ENCODE measurements at places on chromosomes 3 and 15.
A peak's percentile ranks its signal among the peaks of the same experiment; 100 is the strongest.

- DNase-seq = no peak
These were observed 62.7 kb upstream of the OSTN start for GRCh38 chr3:191136347-191136746.

- DNase-seq = no peak
These were observed 30.9 kb upstream of the SNRPA1 start for GRCh38 chr15:101326026-101326315.

GRCh38 chr3:162945626-162946025 lies 1449.0 kb downstream of the OTOL1 start:
- DNase-seq = no peak

GRCh38 chr15:70501849-70502248 lies 261.5 kb downstream of the UACA start:
- DNase-seq = no peak

- DNase-seq = no peak
These were observed 28.6 kb downstream of the IL5RA start for GRCh38 chr3:3081381-3082233.

GRCh38 chr3:43468133-43468532 lies 153.7 kb downstream of the ANO10 start:
- no peak for DNase-seq

- no peak for DNase-seq
These were observed 8.6 kb upstream of the TRIM59 start for GRCh38 chr3:160458151-160458550.

DNA sequence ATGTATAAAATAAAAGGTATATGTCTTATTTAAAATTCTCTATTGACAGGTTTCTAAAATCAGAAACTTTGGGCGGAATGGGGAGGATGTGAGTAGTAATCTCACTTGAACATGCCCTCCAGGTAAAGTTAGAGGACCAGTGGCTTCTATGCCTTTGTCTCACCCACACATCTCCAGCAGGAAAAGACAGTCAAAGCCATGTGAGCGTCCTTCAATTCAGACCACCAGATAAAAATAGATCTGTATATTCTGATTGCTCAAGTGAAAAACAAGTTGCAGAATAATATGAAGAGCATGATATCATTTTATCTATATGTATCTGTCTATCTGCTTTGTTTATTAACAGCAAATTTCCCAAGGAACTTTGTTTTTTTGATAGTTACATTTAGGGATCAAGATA lies 152.2 kb downstream of the TMCO5A start:
- no peak for DNase-seq

DNA sequence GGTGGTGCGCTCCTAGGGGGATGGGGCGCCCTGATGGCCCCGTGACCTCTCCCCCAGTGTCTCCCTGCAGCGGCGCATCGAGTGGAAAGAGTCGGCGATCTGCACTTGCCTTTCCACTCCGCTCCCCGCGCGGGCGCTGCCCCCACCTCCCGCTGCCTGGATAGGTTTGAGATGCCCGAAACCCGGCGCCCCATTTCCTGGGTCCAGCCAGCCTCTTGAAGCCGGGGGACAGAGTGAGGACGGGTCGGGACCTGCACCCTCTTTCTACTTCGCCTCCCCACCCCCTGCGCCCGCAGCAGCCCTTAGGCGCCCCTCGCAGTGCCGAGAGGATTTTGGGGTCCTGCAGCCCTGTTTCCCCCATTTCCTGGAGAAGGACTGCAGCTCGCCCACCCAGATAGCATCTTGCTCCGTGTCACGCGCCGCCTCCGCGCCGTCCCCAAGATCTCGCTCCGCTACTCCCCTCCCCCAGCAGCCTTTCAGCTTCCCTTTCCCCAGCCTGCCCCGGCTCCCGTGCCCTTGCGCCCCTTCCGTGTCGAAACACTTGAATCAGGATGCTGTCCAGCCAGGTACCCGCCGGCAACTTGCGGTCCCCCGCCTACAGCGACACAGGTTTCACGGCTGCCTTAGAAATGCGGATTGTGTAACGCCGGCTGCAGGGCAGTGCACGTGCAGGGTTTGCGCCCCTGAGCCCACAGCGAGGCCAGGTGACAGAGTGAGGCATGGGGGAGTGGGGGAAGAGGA lies 519 bp downstream of the ABHD6 start:
- DNase-seq = no peak

GRCh38 chr3:195736866-195737490 lies 16.2 kb downstream of the MUC20 start:
- no peak for DNase-seq

DNA sequence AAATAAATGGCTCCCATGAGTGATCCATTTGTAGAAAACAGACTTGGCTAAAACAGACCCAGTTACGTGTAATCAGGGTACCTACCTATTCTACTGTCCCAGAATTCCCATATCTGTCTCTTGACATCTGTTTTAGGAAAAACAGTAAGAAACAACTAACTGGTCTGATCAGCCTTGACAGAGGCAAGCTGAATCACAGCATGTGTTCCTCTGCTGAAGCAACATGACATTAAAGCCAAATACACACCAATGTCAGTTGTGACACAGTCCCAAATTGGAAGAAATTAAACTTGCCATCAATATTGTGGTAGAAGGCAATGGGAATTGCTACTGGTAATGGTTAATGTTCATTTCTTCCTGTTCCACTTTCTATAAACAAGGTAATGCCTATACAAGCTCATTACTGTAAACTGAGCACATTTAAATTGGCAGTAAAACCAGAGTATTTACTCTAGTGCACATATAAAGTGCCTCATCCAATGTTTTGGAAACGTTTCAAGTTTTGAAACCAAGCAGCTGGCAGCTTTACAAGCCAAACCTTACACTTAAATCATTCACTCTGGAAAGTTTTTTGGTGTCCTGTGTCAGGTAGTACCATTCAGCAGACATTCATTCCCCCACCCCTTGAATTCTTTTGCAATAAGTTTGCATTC lies 27.0 kb downstream of the ALDH1A2 start:
- no peak for DNase-seq

GRCh38 chr3:182533394-182533793 lies 259.9 kb upstream of the ATP11B start:
- peak; percentile 61 for DNase-seq

DNA sequence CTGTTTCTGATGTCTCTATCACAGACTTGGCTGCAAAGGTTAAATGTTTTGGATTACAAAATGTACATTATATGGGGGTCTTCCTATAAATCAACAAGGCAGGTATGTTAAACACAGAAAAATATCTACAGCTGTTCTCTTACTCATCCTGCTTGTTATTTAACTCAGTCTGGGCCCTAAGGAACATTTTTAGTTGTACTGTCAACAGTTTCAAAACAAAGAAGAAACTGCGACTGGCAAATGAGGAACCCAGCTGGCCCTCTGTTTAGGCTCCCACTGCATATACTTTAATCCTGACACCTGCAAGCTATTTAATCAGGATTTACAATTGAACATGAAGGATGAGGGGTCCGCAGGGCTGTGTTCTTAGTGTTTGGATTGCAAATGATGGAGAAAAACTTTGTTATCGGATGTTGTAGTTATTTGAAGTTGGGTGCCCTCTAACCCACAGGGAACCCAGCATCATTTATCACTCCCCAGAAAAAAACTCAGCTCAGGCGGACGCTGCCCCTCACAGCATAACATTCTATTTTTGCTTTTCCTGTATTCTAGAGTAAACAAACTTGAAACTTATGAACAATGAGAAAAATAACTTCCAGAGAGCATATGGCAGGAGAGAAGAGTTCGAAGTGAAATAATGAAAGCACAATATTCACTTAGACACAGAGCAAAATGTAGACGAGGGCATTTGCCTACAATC lies 91.2 kb downstream of the POLR2M start:
- no peak for DNase-seq

DNA sequence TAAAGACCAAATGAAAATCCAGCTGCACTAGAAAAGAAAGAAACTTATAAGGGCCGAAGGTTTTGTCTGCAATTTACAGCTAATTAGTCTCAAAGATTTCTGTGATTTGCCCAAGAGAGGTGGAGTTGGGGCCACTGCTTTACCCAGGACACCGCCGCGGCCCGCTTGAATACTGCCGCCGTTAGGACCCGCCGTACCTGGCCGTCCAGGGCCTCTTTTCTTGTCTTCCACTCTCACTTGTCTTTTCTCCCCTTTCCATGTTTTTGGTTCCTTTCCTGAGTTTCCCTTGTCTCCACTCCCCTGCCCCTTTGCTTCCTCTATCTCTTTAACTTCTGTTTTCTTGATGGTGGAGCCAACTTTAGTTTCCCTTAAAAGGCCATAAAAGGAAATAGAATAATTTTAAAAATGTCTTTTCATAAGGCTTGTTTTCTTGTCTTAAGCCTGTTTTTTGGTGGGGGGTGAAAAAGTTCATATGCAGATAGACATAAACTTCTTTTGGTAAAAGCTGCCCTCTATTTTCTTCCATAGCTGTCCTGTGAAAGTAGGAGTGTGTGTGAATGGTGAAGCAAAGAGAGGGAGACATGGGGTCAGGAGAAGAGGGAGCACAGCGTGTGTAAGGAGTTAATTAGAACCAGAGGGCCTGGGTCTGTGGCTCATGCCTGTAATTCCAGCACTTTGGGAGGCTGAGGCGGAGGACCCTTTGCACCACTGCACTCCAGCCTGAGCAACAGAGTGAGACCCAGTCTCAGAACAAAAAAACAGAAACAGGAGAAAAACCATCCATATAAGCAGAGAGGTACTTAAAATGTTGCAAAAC lies 16.0 kb upstream of the CCNL1 start:
- no peak for DNase-seq

DNA sequence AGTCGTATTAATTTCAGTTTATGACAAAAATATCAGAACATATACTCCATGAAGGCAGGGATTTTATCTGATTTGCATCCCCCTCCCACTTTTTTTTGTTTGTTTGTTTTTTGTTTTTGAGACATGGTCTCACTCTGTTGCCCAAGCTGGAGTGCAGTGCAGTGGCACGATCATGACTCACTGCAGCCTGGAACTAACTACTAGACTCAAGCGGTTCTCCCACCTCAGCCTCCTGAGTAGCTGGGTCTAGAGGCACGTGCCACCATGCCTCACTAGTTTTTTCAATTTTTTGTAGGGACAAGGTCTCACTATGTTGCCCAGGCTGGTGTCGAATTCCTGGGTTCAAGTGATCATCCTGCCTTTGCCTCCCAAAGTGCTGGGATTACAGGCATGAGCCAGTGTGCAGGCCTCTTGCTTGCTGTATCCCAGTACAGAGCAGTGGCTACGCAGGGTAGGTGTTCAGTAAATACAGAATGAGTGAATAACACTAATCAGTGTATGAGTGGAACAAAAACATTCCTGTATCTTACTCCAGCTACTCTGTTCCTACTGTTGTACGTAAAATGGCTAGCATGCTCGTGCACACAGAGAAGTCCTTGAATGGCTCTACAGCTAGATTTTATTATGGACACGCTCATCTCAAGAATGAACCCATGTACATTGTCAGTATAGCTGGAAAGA lies 272.4 kb downstream of the FOXP1 start:
- DNase-seq = no peak

- DNase-seq = no peak
These were observed 10.2 kb upstream of the GCSAM start for GRCh38 chr3:112143251-112143650.

GRCh38 chr15:72590427-72590826 lies 64.1 kb upstream of the GOLGA6B start:
- DNase-seq = no peak

GRCh38 chr15:35182841-35183479 lies 97.9 kb upstream of the NANOGP8 start:
- DNase-seq = no peak

GRCh38 chr15:25774871-25775270 lies 88.3 kb downstream of the ATP10A start:
- DNase-seq = no peak

- DNase-seq = no peak
These were observed 604 bp upstream of the TJP1 start for GRCh38 chr15:29822684-29823459.

GRCh38 chr3:180749796-180750195 lies 70.5 kb upstream of the CCDC39 start:
- no peak for DNase-seq

DNA sequence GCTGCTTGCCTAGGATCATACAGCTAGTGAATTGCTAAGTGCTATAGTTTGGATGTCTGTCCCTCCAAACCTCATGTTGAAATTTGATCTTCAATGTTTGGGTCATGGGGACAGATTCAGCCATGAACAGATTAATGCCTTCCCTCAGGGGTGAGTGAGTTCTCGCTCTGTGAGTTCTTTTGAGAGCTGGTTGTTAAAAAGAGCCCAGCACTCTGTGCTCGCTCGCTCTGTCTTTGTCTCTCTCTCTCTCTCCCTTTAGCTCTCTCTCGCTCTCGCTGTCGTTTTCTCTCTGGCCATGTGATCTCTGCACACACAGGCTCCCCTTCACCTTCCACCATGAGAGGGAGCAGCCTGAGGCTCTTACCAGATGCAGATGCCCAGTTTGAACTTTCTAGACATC lies 14.9 kb downstream of the TRH start:
- DNase-seq = no peak

DNA sequence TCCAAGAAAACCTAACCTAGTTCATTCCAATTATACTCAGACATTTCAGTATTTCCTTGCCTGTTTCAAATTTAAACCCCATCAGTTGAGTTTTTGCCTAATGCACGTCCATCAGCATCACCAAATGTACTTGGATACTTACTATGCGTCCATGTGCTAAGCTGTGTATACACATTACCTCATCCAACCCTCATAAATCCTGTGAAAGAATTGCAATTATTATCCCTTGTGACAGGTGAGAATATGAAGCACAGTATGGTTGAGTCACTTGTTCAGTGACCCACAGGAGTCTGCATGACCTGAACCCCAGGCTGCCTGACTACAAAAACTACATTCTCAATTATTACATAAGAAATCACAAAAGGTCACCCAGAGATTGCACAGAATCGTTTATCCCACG lies 2.5 kb downstream of the OR5K2 start:
- no peak for DNase-seq
